ENCODE measurements at places on chromosomes 12 and 14. TPM values are rescaled to one million over a fixed set of nuclear protein-coding genes. Genes with fewer than 3 reads are reported as not detected.

The NPFF gene
- not detected for total RNA-seq

The P3H3 gene
- 20.2 TPM for total RNA-seq

The IFI27L2 gene
- total RNA-seq, result 59.8 TPM

The HSP90AA1 gene
- total RNA-seq, result 934 TPM

The LIN52 gene
- total RNA-seq, result 6.6 TPM

The DDX54 gene
- 52.0 TPM for total RNA-seq

The OAS3 gene
- total RNA-seq, result 29.8 TPM

The LYZ gene
- total RNA-seq, result not detected

The C12orf50 gene
- not detected for total RNA-seq

The KRT73 gene
- total RNA-seq, result not detected

The ADAM21 gene
- total RNA-seq, result not detected

The PKP2 gene
- total RNA-seq, result 2.1 TPM

The OR11H7 gene
- total RNA-seq, result not detected

The SERPINA10 gene
- not detected for total RNA-seq

The ANO2 gene
- not detected for total RNA-seq

The FBLN5 gene
- total RNA-seq, result 1.5 TPM

The ABHD4 gene
- total RNA-seq, result 55.3 TPM

The CLEC14A gene
- not detected for total RNA-seq

The TRPV4 gene
- 0.10 TPM for total RNA-seq

The PTGER2 gene
- 1.5 TPM for total RNA-seq

The TOGARAM1 gene
- total RNA-seq, result 6.9 TPM

The CFAP54 gene
- total RNA-seq, result 1.6 TPM

The SLC4A8 gene
- total RNA-seq, result 1.2 TPM

The GALNT8 gene
- not detected for total RNA-seq

The SEL1L gene
- 28.0 TPM for total RNA-seq

The RARG gene
- 26.6 TPM for total RNA-seq

The CLSTN3 gene
- total RNA-seq, result 14.3 TPM

The CKB gene
- total RNA-seq, result 102 TPM

The RAD9B gene
- total RNA-seq, result 0.31 TPM

The MYRFL gene
- total RNA-seq, result not detected

The SOAT2 gene
- total RNA-seq, result 0.24 TPM

The E2F7 gene
- 6.0 TPM for total RNA-seq

The KRT82 gene
- total RNA-seq, result not detected

The MARK3 gene
- 58.6 TPM for total RNA-seq

The HPD gene
- 1.3 TPM for total RNA-seq

The SPX gene
- total RNA-seq, result 2.0 TPM

The ANP32D gene
- total RNA-seq, result not detected

The SELPLG gene
- 1.0 TPM for total RNA-seq

The LRRC10 gene
- not detected for total RNA-seq

The PLA2G1B gene
- total RNA-seq, result not detected

The GLIPR1 gene
- 30.2 TPM for total RNA-seq

The TFCP2 gene
- 20.6 TPM for total RNA-seq

The SYNDIG1L gene
- not detected for total RNA-seq

The BTBD6 gene
- total RNA-seq, result 28.9 TPM

The NXPH4 gene
- total RNA-seq, result 3.8 TPM

The CLEC2D gene
- 0.83 TPM for total RNA-seq
